ENCODE measurements at places on chromosomes 6 and 20.

DNA sequence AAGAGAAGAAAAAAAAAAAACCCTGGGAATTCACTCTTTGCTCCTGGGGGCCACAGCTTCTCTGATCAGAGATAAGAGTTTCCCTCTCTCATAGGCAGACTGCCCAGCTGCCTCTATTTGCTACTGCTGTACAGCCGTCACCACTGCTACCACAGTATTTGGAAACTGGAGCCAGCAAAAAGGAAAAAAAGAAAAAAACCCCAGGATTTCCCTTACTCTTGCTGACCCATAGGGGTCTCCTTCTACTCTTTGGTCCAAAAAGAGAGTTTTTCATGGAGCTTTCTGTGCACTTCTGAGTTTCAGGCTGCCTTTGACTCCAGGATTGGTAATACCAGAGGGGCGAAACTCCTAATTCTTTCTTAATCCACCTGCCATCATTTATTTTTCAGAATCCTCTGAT, 89.7 kb downstream of the MDGA1 start:
- DNase-seq: peak; percentile 43

DNA sequence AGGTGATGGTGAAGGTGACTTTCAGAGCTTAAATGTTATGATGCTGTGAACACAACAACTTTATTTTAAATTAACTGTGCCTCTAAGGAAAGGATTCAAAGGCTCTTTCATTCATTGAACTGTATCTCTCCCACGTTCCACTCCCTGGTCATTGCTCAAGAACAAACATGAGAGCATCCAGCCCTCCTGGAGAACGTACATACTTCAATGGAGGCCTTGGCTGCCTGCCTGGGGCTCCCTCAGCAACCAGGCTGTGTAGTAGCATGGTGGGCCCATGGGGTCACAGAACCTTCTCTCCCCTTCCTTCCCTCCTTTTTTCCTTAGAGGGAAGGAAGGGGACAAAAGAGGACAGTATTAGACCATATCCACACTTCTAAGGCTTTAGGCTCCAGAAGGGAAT, 234.3 kb downstream of the CDC5L start:
- DNase-seq: no peak

DNA sequence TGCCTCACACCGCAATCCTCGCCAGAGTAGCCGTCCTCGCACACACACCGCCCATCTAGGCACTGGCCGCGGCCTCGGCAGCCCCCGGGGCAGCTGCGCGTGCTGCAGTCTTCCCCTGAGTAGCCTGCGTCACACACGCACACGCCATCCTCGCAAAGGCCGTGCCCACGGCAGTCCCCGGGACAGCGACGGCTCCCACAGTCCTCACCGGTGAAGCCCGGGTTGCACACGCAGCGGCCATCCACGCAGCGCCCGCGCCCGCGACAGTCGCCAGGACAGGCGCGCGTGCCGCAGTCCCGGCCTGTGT, 13.1 kb downstream of the TNXB start:
- DNase-seq: no peak

DNA sequence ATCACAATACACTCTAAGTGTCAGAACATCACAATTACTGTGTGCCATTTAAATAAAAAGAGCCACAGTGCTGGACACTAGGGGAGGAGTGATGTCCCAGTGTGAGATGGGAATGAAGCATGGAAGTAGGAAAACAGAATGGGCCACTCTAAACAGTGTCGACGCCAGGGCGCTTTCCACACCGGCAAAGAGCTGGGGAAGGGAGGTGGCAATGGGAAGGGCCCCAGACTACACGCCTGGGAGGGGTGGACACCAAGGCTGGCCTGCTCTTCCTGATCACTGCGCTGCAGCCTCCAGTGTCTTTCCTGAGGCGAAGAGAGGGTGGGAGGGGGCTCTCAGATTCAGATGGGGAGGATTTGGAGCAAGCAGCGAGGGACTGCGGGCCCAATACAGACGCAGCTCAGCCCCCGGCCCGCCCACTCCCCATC, 75.9 kb downstream of the ERMARD start:
- DNase-seq: no peak

DNA sequence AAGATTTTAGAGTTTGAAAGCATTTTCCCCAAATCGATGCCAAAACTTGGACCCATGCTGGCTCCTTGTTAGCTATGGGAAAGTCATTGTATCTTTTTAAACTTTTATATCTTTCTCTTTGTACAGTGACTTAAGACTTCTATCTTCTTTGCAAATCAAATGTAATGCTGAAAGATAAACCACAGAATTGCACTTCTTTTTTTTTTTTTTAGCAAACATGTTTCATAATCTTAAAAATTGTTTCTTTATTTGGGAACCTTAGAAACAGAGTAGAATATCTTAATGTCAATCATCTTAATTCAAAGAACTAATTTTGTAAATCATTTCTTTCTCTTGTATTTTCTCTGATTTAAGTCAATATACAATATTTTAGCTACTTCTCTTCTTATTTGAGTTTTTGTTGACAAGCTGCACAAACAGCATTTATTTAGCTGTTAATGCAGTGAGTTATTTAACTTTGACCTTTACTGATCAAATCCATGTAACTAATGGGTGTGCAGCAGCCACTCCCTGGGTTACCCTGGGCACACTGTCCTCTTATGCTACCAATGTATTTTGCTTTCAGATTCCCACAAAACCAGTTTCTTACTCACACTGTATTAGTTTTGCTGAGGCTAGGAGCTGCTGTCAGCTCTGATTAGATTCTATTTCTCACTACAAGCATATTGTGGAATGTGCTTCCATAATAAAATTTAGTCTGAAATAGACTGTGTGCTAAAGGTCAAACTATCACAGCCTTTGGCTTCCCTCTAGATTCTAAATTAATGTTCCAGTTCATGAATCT, 279.6 kb downstream of the ADGB start:
- no peak for DNase-seq

- no peak for DNase-seq
Measured at GRCh38 chr6:41581381-41581991, 35.3 kb downstream of the FOXP4 start.

DNA sequence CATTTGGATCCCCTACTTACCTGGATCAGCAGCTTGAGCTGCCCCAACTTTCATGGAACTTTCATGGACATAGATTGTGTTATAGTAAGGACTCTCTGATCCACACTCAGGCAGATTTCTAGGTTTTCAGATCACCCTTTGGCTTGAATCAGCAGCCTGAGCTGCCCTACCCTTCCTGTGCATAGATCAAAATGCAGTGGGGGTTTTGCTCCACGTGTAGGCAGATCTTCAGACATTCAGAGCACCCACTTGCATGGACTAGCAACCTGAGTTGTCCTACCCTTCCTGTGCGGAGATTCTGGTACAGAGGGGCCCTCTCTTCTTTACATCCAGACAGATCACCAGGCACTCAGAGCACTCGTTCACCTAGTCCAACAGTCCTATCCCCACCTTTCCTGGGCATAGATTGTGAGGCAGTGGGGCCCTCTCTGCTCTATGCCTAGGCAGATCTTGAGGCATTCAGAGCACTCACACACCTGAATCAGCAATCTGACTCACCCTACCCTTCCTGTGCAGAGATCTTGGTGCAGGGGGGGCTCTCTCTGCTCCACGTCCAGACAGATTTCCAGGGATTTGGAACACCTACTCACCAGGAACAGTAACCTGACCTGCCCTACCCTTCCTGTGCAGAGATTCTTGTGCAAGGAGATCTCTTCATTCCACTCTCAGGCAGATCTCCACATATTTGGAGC, 705.2 kb upstream of the NRSN1 start:
- DNase-seq: no peak

DNA sequence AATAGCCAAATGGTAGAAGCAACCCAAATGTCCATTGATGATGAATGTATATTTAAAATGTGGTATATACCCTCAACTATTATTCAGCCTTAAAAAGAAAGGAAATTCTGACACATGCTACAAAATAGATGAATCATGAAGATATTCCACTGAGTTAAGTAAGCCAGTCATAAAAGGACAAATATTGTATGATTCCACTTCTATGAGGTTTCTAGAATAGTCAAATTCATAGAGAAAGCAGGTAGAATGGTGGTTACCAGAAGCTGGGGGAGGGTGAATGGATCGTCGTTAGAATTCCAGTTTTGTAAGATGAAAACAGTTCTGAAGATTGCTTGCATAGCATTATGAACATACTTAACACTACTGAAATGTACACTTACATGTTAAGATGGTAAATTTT, 214.3 kb upstream of the MYLIP start:
- DNase-seq: no peak

GRCh38 chr20:44886266-44886651, 754 bp downstream of the YWHAB start:
- no peak for DNase-seq

- DNase-seq: no peak
Measured at GRCh38 chr6:77010931-77011542, 452.3 kb downstream of the HTR1B start.

DNA sequence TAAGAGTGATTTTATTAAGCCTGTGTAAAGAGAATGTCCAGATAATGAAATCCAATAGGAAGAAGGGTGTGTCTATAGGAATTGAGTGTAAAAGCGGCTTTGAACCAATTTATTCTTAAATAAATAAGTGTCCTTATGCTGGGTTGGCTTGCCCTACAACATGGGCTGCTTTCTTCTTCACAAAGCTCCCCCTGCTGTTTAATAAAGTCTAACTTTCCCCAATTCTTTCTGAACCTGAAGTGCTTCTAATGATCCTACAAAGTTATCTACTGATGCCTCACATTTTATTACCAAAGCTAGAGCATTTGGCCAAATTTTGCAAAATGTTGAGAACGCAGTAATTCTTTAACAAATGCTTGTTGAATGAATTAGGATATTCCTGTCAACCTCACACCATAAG, 36.3 kb upstream of the SIRT5 start:
- DNase-seq: peak; percentile 65

DNA sequence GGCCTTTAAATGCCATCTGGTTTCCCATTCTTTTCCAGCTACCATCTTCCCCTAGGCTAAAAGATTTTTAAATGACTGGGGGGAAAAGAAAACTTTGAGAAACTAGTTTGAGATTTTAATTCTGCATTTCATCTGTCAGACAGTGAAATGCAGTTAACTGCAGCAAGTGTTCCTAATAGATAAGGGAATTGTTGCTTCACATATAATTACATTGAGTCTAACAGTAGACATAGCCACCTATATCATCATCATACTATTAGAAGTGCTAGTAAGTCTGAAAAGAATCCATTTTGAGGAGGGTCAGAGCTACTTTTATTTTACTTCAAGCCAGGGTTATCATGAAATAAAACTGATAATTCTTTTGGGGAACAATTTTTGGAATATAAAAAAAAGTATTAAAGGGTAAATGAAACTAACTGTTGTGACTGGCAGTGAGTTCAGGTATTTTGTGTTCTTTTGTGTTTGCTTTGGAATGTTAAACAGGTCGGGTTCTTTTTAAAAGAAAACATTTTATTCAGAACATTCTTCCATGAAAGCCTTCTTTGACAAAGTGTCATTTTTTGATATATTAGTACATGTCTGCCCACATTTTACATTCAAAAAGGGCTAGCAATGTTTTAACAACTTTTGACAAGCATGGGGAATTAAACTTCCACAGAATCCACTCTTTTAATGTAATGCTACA, 170.1 kb downstream of the HS3ST5 start:
- DNase-seq: no peak

- DNase-seq: no peak
Measured at GRCh38 chr6:84669945-84670344, 94.5 kb downstream of the TBX18 start.

DNA sequence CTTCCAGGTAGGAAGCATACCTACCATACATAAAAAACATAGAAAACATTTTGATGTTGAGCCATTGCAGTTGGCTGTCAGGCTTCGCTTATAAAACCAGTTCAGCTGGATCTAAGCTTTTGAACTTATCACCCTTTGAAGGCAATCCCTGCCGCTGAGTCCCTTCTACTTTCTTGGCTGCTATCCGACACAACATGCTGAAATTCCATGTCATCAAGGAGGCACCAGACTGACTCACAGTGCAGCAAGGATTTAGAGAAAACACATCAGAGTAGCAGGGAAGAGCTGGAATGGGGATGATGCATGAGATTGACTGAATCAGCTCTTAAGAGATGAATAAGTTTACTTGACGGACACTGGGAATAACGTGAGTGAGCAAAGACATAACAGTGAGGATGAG, 135.0 kb upstream of the MAN1A1 start:
- no peak for DNase-seq

- DNase-seq: no peak
Measured at GRCh38 chr6:30965140-30965601, 18.3 kb upstream of the MUC21 start.

- DNase-seq: peak; percentile 96
Measured at GRCh38 chr6:137927777-137928218, 60.7 kb downstream of the TNFAIP3 start.

DNA sequence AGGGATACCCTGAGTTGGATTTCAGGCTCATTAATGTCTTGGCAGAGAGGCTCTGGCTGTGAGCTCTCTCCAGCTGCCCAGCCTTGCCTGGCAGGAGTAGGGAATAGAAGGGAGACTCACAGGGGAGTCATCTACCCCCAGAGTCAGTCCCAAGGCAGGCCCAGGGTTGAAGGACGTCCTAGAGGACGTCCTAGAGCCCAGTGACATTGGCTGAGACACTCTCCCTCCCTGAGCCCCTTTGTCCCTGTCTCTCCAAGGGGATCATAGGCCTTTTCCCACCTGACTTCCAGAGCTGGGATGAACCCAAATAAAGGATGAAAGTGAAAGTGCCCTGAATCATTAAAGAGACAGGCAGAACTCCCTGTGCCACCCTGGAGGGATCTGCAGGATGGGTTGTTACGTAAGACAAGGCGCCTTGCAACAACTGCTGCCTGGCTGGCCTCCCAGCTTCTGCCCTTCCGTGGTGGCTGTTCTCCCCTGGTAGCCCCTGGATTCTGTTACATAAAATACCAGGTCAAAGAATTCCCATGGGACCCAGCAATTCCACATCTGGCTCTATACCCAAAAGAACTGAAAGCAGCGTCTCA, 53.6 kb upstream of the SIRPA start:
- DNase-seq: no peak

- DNase-seq: no peak
Measured at GRCh38 chr6:36616893-36617521, 22.8 kb downstream of the SRSF3 start.

- DNase-seq: no peak
Measured at GRCh38 chr6:42727087-42727611, 4.8 kb upstream of the PRPH2 start.

DNA sequence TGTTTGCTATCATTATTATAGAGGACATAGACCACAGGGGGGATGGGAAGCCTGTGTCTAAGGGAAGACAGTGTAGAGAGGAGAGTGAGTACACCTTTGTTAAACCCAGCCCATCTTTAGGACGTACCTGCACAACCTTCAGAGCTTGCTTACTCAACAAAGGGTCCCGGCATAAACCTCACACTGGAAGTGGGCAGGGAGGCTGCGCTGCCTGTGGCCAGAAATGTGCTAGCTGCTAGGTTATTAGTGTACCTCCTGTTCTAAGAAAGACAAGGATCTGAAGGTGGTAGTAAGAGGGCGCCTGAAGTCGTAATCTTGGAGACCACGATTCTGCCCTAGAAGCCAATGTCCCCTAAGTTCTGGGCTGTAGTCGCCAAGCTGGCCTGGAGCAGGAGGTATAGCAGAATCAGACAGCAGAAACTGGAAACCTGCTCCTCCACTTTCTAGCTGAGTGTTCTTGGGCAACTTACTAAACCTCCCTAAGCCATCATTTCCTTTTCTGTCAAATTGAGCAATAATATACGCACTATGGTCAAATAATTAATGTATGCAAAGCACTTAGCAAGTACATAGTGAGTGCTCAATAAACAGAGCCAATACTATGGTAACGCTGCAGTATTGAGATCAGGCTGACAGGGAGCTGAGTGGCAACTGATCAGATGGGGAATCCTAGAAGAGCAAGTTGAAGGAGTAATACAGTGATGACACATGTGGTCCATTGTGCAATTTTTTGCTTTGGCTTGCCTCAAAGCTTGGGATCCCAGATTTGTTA, 16.8 kb upstream of the AKIRIN2 start:
- peak; percentile 76 for DNase-seq

All from Kasumi-1 (cell line).